Activated naive CD4-positive, alpha-beta T cell treated with anti-CD3 and anti-CD28 coated beads, Interleukin-2, amount 10 ng/mL, durations not matched to agents 5 hours and 36 hours (primary cell): ENCODE measurements at places on chromosomes 3 and 15. TPM values are rescaled to one million over a fixed set of nuclear protein-coding genes. Genes with fewer than 3 reads are reported as not detected.

The VEPH1 gene
- total RNA-seq, result not detected

The GOLGA6L2 gene
- not detected for total RNA-seq

The PPP1R14D gene
- not detected for total RNA-seq

The EHHADH gene
- total RNA-seq, result 2.1 TPM

The CD80 gene
- total RNA-seq, result 14.0 TPM

The CCR5 gene
- 12.3 TPM for total RNA-seq

The GOLGA8J gene
- not detected for total RNA-seq

The INSYN1 gene
- not detected for total RNA-seq

The SLC35G2 gene
- total RNA-seq, result not detected

The EXOG gene
- total RNA-seq, result 19.4 TPM

The OCA2 gene
- not detected for total RNA-seq

The CDHR4 gene
- total RNA-seq, result not detected

The SNTN gene
- not detected for total RNA-seq

The CCR2 gene
- total RNA-seq, result 57.8 TPM

The MORC1 gene
- not detected for total RNA-seq

The AP3B2 gene
- total RNA-seq, result not detected

The PAK6 gene
- 0.48 TPM for total RNA-seq

The CYP1A1 gene
- 5.6 TPM for total RNA-seq

The LNP1 gene
- total RNA-seq, result 1.1 TPM

The IL12A gene
- total RNA-seq, result not detected

The NR2E3 gene
- not detected for total RNA-seq

The STAC gene
- not detected for total RNA-seq

The DUOXA2 gene
- not detected for total RNA-seq

The NECTIN3 gene
- total RNA-seq, result 2.6 TPM

The XIRP1 gene
- total RNA-seq, result not detected

The TM6SF1 gene
- total RNA-seq, result 16.6 TPM

The LEKR1 gene
- total RNA-seq, result 1.2 TPM

The CORO2B gene
- total RNA-seq, result not detected

The ADAMTS9 gene
- total RNA-seq, result not detected

The KLHDC8B gene
- 2.5 TPM for total RNA-seq

The MON1A gene
- 12.1 TPM for total RNA-seq

The STXBP5L gene
- not detected for total RNA-seq

The LINGO1 gene
- not detected for total RNA-seq

The TUSC7 gene
- not detected for total RNA-seq

The RTF1 gene
- total RNA-seq, result 36.6 TPM

The CIDEC gene
- total RNA-seq, result not detected

The UBA3 gene
- total RNA-seq, result 102 TPM

The GABRB3 gene
- 0.13 TPM for total RNA-seq

The ITPKA gene
- total RNA-seq, result 0.33 TPM

The SLC9C1 gene
- not detected for total RNA-seq

The SAXO2 gene
- not detected for total RNA-seq

The ATP13A5 gene
- total RNA-seq, result not detected

The RPSA gene
- total RNA-seq, result 1,984 TPM

The MCTP2 gene
- total RNA-seq, result 17.0 TPM

The PLA2G4B gene
- 14.4 TPM for total RNA-seq

The PODXL2 gene
- 2.8 TPM for total RNA-seq

The DPPA4 gene
- not detected for total RNA-seq

The KBTBD13 gene
- total RNA-seq, result not detected

The P4HTM gene
- 46.8 TPM for total RNA-seq

The NLGN1 gene
- total RNA-seq, result not detected

The IRAK2 gene
- total RNA-seq, result 3.0 TPM

The CFAP20DC gene
- 1.4 TPM for total RNA-seq
